ENCODE measurements at places on chromosomes 5 and 9. TPM values are rescaled to one million over a fixed set of nuclear protein-coding genes. Genes with fewer than 3 reads are reported as not detected.

DNA sequence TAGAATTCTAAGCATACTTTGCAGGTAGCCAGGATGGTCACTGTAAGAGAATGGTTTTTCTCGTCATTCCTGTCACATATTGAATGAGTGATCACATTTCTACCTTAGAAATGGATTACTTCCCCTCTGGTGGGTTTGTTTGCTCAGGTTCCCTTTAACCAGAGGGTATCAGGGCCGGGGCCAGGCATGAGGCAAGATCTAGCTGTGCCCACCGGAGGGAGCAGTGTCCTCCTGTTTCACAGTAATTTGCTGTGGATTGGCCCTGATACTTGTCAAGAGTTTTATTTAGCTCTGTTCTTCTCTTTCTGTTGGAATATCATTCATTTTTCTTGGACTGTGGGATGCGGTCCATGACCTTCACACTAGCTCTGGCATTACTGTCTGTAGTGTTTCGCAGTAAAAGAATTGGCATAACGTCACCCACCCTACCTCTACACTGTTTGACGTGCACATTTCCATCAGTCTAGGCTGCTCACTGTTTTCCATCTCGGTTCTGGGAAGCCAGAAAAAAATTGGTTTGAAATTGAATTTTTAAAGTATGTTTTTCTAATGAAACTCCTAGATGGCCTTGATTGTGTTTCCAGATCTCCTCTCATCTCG is 42.4 kb upstream of the ZBED3 start:
- no peak for DNase-seq

DNA sequence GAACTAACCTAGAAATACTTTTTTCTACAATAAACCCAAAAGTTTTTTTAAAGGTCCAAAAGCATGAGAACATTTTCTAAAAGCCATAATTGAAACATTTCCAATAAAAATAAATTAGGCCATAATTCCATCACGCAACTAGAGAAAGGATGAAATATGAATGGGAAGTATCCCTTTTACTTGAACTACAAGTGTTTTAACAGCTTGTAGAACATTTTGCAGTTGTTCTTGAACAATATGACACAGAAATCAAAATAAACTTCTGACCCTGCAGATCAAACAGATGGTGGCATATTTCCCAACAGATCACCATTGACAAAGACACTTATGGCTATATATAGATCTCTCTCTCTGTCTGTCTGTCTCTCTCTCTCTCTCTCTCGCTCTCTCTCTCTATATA is 624.4 kb downstream of the PSAT1 start:
- DNase-seq, result no peak

GRCh38 chr9:34710023-34710422 is at the start of gene CCL21:
Gene CCL21 (minus strand): TSS chr9:34710136. CDS start chr9:34710066, 70 bp downstream.
- no peak for DNase-seq

- DNase-seq, result no peak
Observed at GRCh38 chr9:4009006-4009511, 290.8 kb downstream of the GLIS3 start.

Gene LAMC3
- 0.12 TPM for total RNA-seq

Data from progenitor cell of endocrine pancreas (in vitro differentiated cells).